Hematopoietic multipotent progenitor cell treated with erythropoietin and hydrocortisone succinate and interleukin-3 and kit ligand, for 4 days (in vitro differentiated cells): ENCODE measurements at places on chromosomes 5 and 9.
A peak's percentile ranks its signal among the peaks of the same experiment; 100 is the strongest.

- DNase-seq, result no peak
These were observed 2.8 kb downstream of the RXRA start for GRCh38 chr9:134328841-134329575.

- DNase-seq, result peak; percentile 68
These were observed 386.6 kb upstream of the RPS23 start for GRCh38 chr5:82664732-82665131.

DNA sequence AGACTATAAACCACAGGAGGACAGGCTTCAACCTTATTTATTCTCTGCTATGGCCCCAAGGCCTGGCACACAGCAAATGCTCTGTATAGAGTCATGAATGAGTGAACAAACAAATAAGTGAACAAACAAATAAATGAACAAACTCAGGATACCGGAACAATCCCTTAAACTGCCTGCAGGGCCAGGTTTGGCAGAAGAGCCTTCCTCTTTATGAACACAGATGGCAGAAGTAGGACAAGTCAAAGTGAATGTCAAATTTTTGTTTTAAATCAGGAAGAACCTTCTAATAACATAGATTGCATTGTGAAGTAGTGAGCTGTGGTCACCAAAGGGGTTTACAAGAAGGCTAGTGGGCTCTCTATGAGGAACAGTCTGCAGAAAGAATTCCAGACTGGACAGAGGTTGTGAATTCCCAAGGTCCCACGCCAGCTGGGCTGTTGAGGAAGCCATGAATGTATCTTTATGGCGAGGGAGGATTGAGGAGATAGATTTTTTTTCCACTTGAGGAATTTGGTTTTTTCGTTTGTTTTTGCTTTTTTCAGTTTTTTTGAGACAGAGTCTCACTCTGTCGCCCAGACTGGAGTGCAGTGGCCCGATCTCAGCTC, 30.3 kb upstream of the STING1 start:
- DNase-seq, result peak; percentile 53

GRCh38 chr9:105978336-105978735, 284.0 kb downstream of the TMEM38B start:
- no peak for DNase-seq

- peak; percentile 7 for DNase-seq
These were observed 324.9 kb downstream of the ZNF608 start for GRCh38 chr5:124421584-124421983.

GRCh38 chr5:17216176-17216973, 1.1 kb upstream of the BASP1 start:
- peak; percentile 92 for DNase-seq

DNA sequence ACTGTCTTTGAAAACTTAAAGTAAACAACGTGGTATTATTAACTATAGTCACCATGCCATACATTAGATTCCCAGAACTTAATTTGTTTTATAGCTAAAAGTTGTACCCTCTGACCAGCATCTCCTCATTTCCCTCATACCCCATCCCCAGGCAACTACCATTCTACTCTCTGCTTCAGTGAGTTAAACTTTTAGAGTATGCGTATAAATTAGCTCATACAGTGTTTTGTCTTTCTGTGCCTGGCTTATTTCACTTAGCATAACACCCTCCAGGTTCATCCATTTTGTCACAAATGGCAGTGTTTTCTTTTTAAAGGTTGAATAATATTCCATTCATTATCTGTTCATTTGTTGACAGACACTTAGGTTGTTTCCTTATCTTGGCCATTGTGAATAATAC, 14.2 kb downstream of the COMMD10 start:
- no peak for DNase-seq

- no peak for DNase-seq
These were observed 110.3 kb downstream of the NXNL2 start for GRCh38 chr9:88645172-88645878.

DNA sequence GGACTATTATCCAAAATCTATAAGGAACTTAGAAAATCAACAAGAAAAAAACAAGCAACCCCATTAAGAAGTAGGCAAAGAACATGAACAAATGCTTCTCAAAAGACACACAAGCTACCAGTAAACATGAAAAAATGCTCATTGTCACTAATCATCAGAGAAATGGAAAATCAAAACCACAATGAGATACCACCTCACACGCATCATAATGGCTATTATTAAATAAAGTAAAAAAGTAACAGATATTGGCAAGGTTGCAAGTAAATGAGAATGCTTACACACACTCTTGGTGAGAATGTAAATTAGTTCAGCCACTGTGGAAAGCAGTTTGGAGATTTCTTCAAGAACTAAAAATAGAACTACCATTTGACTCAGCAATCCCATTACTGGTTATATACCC, 167.0 kb upstream of the DMRTA1 start:
- no peak for DNase-seq
